ENCODE measurements at places on chromosomes 12 and 14. TPM values are rescaled to one million over a fixed set of nuclear protein-coding genes. Genes with fewer than 3 reads are reported as not detected.

GRCh38 chr12:8590842-8591545 is 21.7 kb downstream of the AICDA start:
- no peak overlapping the region for H3K4me3 ChIP-seq
- H3K27me3 ChIP-seq, result peaks cover 5% of the 10 kb centered on the region
- no peak for DNase-seq
- no peaks in the 10 kb centered on the region for H3K36me3 ChIP-seq

- no peak overlapping the region for H3K4me3 ChIP-seq
- H3K27me3 ChIP-seq, result no peaks in the 10 kb centered on the region
- H3K4me1 ChIP-seq, result peaks cover 45% of the 10 kb centered on the region
- H3K36me3 ChIP-seq, result peaks cover 11% of the 10 kb centered on the region
These were observed 179.7 kb downstream of the TTC8 start for GRCh38 chr14:89004166-89004565.

GRCh38 chr12:103838254-103838914 is 2.6 kb downstream of the NT5DC3 start:
- H3K36me3 ChIP-seq, result peaks cover 12% of the 10 kb centered on the region
- H3K27ac ChIP-seq, result peak overlapping the region; percentile 3
- peak overlapping the region; percentile 94 for H3K4me3 ChIP-seq
- peaks cover 59% of the 10 kb centered on the region for H3K4me1 ChIP-seq

- H3K4me1 ChIP-seq, result peaks cover 30% of the 10 kb centered on the region
- no peak for DNase-seq
- H3K27ac ChIP-seq, result no peak overlapping the region
- H3K27me3 ChIP-seq, result no peaks in the 10 kb centered on the region
- no peaks in the 10 kb centered on the region for H3K36me3 ChIP-seq
These were observed 67.0 kb downstream of the PTHLH start for GRCh38 chr12:27905285-27906126.

- no peak overlapping the region for H3K27ac ChIP-seq
- no peaks in the 10 kb centered on the region for H3K4me1 ChIP-seq
- peaks cover 3% of the 10 kb centered on the region for H3K27me3 ChIP-seq
- DNase-seq, result no peak
These were observed 1797.9 kb upstream of the SEL1L start for GRCh38 chr14:83331513-83331912.

Gene PPP1R1A
- not detected for total RNA-seq

Gene AMIGO2
- 78.9 TPM for total RNA-seq

Gene OR4K5
- not detected for total RNA-seq

Gene TROAP
- 33.5 TPM for total RNA-seq

Gene HOXC11
- total RNA-seq, result 0.27 TPM
